ENCODE measurements at places on chromosomes 5 and 9.

DNA sequence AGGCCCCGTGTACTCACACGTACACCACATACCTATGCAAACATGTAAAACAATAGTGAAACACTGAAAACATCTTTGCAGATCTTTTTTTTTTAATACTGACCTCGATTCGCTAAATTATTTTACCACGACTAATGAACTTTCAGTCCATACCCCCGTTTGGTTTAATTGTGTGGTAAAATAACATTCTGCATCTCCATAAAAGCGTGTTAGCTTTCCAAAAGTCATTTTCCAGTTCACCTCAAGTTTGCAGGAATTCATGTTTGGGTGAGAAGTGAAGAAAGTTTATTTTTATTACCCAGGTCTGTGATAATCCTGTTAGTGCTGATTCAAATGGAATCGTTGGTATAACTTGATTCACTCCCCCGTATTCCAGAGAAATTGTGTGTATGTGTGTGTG, 652 bp downstream of the ARSK start:
- no peak for DNase-seq

DNA sequence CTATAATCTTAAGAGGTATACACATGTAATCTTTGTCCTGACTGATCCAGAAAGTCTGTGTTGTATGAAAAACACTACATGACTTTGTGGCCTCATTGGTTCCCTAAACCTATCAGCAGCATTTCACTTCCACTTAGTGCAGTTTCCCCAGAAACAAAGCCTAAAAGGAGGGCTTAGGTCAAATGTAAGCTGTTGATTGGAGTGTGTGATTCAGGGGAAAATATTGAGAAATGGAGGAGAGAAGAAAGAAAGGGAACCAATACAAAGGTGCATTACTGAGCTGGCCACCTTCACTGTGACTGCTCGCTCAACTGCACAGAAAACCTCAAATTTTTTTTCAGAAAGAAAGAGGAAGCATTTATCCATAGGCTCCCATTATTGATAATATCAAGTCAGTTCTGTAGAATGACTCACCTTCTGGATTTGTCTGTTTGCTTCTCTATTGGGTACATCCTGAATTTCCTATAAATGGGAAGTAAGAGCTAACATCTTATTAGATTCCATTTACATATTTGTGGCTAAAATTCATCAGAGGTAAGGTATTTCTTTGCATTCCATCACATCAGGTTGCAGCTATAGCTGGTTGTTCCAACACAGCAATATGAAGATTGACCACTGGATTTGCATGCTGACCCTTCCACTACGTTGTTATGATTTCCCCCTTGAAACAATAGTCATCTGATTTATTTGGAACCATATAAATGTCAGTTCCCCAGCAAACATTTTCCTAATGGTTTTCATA, 10.3 kb upstream of the FST start:
- no peak for DNase-seq

- DNase-seq, result no peak
These were observed 845.2 kb upstream of the CDH10 start for GRCh38 chr5:25489834-25490538.

DNA sequence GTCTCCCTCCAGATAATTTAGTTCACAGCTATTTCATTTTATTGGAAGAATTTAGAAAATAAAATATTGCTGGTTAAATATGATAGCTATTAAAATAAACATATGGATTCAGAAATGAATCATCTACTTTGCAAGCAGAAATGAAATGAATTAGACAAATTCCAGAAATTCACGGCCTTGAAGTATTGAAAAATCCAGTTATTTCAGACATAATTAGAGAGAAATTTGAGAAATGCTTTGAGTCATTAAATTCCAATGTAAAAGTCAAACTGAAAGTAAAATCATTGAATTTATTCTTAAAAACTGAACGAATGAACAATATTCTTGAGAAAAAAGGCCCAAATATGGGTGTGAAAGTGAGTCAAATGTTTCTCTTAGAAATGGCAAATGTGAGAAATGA, 632.6 kb upstream of the EDIL3 start:
- no peak for DNase-seq

GRCh38 chr5:131511934-131512333, 123.1 kb downstream of the RAPGEF6 start:
- no peak for DNase-seq

- no peak for DNase-seq
These were observed 24.9 kb downstream of the NEK6 start for GRCh38 chr9:124282442-124283227.

DNA sequence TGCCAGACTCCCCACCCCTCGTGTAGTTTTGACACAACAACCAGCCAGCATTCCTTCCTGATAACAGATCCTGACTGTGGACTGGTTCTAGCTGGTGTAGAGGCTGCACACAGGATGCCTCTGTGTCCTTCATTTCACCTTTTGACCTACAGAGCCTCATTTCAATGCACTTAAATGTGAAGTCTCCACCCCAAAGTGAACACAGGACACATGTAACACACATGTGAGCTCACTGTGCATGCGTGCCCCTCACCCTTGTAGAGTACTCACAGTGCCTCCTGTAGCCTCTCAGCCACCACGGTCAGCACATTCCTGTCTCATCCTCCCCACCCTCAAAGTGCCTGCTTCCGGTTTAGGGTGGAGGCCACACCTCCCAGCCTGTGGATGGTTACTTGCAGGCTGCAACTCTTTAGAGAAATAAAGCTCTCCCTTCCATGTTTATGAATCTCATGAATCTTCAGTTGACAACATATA, 11.6 kb upstream of the NKD2 start:
- DNase-seq, result no peak

- no peak for DNase-seq
These were observed 370.7 kb downstream of the ZSWIM6 start for GRCh38 chr5:61702784-61703183.

DNA sequence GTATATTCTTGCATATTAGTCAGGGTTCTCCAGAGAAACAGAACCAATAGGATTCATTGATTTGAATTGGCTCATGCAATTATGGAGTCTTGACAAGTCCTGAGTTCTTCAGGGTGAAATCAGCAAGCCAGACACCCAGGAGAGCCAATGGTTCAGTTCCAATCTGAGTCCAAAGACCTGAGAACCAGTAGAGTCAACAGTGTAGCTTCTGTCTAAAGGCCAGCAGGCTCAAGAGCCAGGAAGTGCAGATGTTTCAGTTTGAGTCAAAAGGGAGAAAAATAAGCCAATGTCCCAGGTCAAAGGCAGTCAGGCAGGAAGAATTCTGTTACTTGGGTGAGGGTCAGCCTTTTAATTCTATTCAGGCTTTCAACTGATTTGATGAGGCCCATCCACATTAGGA, 37.8 kb upstream of the ANKRD34B start:
- DNase-seq, result no peak

GRCh38 chr9:115495052-115495635, 377.2 kb upstream of the TNC start:
- DNase-seq, result no peak

DNA sequence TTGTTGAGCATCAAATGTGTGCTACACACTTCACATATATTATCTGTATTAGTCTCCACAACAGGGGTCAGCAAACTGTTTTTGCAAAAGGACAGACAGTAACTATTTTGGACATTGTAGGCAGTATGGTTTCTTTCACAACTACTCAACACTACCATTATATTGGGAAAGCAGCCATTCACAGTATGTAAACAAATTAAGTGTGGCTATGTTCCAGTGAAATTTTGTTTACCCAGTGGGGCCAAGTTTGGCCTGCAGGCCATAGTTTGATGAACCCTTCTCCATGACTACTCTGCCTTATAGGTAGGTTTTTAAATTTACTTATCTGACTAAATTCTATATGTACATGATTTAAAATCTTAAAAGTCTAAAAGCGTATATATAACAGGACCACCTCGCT, 13.0 kb upstream of the FAM151B start:
- no peak for DNase-seq

DNA sequence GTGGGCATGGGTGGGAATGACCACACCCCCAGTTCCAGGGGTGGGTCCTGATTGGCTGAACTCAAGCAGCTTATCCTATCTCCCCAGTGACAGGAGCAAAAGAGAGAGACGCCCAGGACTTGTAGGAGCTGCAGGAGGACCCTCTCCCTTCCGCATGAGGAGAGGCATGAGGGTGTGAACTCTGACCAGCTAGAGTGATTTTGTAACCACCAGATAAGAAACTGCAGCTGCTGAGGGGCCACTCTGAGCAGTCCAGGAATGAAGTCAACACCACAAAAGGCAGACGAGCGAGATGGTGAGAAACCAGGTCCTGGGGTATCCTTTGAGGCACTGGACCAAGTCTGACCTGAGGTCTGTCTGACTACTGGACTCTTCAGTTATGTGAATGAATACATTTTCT, 521.9 kb downstream of the BNC2 start:
- DNase-seq, result no peak

- DNase-seq, result no peak
These were observed 272.9 kb downstream of the PDE4D start for GRCh38 chr5:59620535-59621212.

- DNase-seq, result no peak
These were observed 114.6 kb downstream of the MTX3 start for GRCh38 chr5:79876456-79876855.

- DNase-seq, result no peak
These were observed 59.4 kb upstream of the IRX4 start for GRCh38 chr5:1942158-1942557.
